ENCODE measurements at places on chromosomes 2 and 18. TPM values are rescaled to one million over a fixed set of nuclear protein-coding genes. Genes with fewer than 3 reads are reported as not detected.

Gene DSG1
- not detected for total RNA-seq

Gene SP5
- total RNA-seq: 0.26 TPM

Gene FNDC4
- 136 TPM for total RNA-seq

Gene GCFC2
- 23.4 TPM for total RNA-seq

Gene CNGA3
- total RNA-seq: 1.1 TPM

Gene ERICH2
- not detected for total RNA-seq

Gene GPR45
- total RNA-seq: not detected

Gene ABHD1
- not detected for total RNA-seq

Gene LYG1
- total RNA-seq: 1.1 TPM

Gene DSC2
- 11.9 TPM for total RNA-seq

Gene COL4A3
- total RNA-seq: 0.67 TPM

Gene BMP10
- not detected for total RNA-seq

Gene CLEC4F
- 0.48 TPM for total RNA-seq

GRCh38 chr2:26950246-26950645 is 20.2 kb upstream of the MAPRE3 start:
- DNase-seq: no peak

DNA sequence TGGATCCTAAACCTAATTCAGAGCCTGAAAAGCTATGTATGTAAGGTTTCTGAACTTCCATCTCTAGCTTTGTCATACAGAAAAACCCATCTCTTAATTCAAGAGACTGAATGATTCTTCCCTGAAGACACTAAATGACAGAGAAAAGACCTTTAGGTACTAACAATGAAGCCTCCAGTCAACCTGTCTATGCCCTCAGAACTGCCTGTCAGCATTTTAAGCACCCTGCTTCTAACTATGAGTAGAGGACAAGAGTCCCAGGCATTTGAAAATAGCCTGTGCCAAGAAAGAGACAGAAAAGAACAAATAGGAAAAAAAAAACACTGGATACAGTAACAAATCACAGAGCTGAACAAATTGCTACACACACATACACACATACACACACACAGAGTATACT is 48.6 kb downstream of the AP1S3 start:
- DNase-seq: no peak

DNA sequence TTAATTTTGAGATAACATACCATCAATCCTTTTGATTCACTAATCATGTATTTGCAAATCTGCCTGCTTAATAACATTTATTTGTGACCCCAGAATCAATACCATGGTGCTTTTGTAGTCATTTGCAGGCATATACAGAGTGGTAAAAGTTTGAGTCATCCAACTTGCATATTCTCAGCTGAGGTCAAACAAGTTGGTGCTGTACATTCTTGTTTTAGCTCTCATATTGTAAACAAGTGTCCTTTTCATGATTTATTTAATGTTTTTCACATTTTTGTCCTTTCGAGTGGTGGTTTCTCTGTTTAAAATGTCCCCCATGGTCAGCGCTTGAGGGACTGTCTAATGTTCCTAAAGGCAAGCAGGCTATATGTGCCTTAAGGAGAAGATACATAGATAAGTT is 17.5 kb downstream of the RAB27B start:
- DNase-seq: no peak

- no peak for DNase-seq
Measured at GRCh38 chr2:85936421-85937068, 47.8 kb upstream of the ST3GAL5 start.

GRCh38 chr2:121476684-121477083 is 54.0 kb upstream of the RNU4ATAC start:
- DNase-seq: no peak

DNA sequence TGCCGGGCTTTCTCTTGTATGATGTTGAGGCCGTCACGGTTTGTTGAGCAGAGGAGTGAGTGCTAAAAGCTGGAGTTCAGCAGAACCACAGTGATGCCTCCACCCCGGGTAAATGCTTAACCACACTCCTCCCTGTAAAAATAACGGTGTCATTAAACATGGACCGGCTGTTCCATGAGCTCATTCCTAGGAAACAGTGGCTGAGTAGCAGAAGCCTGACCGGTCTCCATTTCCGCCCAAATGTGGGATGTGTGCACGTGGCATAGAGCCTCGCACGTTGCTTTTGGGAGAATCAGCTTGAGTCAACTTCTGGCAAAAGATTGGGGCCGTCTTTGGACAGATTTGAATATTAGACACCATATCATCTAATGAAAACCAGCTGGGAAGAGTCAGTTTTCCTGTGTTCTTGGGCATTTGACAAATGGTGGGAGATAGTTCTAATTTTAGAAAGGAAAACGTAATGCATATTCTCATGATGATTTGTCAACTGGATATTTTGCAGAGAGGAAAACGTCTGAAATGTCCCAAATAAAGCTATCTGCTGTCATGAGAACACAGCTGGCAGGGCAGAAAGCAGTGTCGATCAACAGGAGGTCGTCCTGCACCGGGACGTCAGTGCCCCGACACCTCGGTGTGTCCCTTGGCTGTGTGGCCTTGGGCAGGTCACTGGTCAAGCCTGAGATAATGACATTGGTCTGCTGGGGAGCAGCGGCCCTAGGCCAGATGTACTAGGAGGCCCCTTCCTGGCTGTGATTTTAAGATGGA is 42.4 kb downstream of the LRRFIP1 start:
- peak; percentile 81 for DNase-seq

DNA sequence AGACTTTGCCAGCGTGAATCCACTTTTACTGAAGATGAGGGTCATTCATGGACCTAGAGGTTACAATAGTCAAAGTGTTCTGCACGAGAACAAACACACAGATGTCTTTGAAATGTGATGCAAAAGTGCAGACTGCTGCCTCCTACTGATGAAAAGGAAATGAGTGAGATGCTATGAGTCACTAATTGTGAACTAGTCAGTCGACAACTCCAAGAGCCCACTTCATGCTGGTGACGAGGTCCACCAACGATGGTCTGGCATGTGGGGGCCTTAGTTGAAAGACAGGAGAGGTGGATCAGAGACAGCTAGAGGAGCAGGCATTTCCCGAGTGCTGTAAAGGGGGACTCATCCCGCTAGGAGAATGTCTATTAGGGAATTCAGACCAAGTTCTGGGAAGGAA is 17.1 kb upstream of the ZNF236 start:
- DNase-seq: peak; percentile 53

- DNase-seq: peak; percentile 47
Measured at GRCh38 chr2:236866542-236867340, 218.9 kb upstream of the COPS8 start.

- DNase-seq: no peak
Measured at GRCh38 chr2:192148620-192149321, 46.0 kb downstream of the TMEFF2 start.

GRCh38 chr2:72024451-72025175 is 123.0 kb downstream of the CYP26B1 start:
- DNase-seq: peak; percentile 57

- no peak for DNase-seq
Measured at GRCh38 chr2:42171396-42171980, 2.3 kb downstream of the EML4 start.

GRCh38 chr2:161651547-161651946 is 27.3 kb downstream of the SLC4A10 start:
- peak; percentile 74 for DNase-seq

DNA sequence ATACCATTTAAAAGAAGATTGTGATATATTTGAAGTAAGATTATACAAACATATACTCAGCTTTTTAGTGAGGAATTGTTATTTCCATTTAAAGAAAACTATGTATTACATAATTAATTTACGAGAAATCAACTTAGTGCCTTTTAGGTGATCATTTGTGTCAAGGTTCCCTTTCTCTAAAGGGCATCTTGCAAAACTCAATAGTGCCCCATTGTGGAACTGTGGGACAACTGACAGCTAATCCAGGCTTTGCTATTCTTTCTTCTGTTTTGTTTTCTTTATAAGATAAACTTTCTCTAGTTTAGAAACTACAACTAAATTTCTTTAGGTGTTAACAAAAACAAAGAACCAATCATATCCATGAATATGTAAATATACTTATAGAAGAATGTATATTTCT is 24.3 kb upstream of the VIT start:
- DNase-seq: no peak

- DNase-seq: no peak
Measured at GRCh38 chr2:239040152-239040761, 192.4 kb downstream of the TWIST2 start.

DNA sequence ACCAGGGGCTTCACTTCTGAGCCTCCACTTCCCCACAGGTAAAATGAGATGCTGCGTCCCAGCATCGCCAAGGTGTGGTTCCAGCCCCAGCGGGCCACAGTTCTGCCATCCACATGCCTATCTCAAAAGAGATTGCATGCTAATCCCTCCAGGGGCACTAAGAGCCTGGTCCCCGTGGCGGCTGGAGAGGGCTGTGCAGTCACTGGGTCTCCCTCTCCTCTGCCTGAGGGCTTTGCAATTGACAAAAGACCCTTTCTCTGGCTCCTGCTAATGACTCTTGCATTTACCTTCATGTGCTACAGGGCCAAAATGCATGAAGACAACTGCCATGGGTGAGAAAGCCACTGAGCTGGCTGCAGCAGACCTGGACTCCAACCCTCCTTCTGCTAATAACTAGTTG is 18.5 kb downstream of the ZBTB7C start:
- DNase-seq: no peak

DNA sequence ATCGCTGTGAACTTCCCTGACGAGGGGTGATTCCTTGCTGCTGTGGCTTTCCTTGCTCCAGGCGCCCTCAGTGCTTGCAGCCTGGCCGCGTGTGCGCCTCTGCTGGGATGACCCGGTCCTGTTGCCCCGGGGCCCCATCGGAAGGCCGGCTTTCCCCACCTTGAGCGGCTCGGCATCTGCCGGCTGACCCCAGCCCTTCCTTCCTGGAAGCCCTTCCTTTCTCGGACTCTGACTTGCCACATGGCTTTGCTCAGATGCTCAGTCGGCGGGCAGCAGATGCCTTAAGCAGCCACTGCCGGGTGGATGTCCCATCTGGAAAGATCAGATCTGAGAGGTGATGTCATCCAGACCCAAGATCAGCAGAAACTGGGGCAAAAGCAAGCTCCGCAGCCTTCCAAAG is 100.5 kb upstream of the ODC1 start:
- no peak for DNase-seq

DNA sequence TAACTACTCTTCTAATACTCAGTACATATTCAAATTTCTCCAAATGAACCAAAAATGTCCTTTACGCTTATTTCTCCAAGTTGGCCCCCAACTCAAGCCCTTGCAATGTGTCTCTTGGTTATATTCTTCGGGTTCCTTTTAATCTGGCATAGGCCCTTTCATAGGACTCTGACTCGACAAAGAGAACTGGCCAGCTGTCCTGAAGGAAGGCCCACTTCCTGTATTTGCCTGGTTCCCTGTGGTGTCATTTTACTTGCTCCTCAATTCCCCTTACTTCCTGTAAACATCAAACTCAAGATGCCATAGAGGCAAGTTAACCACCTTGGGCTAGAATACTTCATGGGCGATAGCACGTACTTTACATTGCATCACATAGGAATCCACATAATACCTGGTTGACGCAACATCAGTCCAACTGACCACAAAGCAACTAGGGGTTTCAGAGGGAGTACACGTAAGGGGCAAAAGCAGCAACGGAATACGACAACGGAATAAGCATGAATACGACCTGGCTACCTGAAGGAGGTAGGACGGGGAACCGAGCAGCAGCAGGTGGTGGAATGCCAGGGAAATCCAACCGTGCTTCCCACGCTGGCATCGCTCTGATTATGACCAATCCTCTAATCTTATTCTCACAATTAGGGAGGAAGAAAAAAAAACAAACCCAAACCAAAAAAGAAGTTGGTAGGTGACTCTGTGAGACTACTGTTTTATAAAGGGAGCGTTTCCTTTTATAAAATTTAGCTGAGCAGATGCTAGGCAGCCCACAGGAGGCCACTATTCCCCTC is 823 bp upstream of the GORASP2 start:
- DNase-seq: no peak

DNA sequence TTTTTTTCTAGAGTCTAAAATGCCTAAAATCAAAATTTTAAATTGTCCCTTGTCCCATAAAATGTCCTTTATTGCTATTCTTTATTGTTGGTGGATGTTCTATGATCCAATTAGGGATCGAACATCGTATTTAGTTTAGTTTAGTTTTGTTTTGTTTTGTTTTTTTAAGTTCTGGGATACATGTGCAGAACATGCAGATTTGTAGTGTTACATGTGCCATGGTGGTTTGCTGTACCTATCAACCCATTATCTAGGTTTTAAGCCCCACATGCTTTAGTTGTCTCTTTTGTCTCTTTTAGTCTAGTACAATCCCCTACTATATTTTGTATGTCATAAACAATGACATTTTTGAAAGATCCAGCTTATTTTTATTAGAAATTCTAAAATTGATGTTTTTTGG is 8.8 kb upstream of the DSG1 start:
- no peak for DNase-seq

- no peak for DNase-seq
Measured at GRCh38 chr2:101622210-101623030, 75.1 kb upstream of the MAP4K4 start.

DNA sequence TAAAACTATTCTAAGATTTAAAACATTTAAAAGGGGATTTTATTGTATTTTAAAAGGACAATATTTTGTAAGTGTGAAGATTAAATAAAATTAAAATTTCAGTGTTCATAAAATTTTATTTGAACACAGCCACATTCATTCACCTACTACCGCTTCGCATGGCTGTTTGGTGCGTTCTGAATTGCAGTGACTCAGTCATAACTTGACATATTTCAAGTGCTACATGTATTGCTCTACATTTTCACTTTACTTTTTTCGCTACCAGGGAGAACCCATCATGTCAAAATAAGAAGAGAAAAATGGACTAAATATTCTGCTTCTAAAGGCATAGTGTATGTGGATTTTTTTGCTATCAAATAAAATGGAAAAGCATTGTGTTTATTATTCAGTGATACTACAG is 8.7 kb downstream of the PTH2R start:
- no peak for DNase-seq

GRCh38 chr2:119026890-119027289 is 84.9 kb downstream of the MARCO start:
- no peak for DNase-seq

DNA sequence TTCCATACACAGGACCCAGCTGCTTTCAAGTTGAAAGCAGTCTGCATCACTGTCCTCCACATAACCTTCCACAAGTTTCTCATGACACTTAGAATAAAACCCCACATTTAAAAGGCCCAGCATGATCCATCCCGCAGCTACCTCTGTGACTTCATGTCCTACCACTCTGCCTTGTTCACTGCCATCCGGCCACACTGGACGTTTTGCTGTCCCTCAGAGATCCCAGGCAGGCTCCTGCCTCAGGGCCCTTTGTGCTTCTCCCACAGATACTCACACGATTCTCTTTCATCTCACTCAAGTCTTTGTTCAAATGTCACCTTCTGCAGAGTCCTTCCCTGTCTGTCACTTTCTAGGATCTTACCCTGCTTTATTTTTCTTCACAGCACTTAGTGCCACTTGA is 232.9 kb upstream of the BOD1L2 start:
- no peak for DNase-seq

DNA sequence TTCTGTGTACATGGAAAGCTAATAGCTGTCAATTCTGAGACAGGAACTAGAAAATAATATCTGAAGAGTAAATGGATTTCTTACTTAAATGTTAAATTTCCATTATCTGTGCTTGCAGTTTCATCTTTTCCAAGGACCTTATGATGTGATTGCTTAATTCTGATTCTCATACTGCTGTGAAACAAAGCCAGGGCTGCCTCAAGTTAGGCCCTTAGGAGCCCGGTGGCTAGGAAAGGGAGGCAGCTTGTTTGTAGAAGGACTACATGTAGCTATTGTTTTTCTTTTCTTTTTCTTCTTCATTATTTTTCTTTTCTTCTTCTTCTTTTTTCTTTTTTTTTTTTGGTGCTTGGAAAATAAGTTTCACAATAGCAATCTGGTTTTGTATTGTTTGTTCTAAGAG is 50.5 kb downstream of the XRCC5 start:
- no peak for DNase-seq

GRCh38 chr2:208990716-208991115 is 433.1 kb upstream of the MAP2 start:
- DNase-seq: no peak
